Dermis lymphatic vessel endothelial cell (primary cell): ENCODE measurements at places on chromosomes 5 and 9. TPM values are rescaled to one million over a fixed set of nuclear protein-coding genes. Genes with fewer than 3 reads are reported as not detected.

Gene CCNI2
- under 0.01 and 0.11 TPM in 2 replicates for total RNA-seq

Gene IDNK
- total RNA-seq, result 6.7 and 9.5 TPM in 2 replicates

Gene NFIB
- total RNA-seq, result 195 and 199 TPM in 2 replicates

Gene HMCN2
- total RNA-seq, result not detected in 2 replicates

Gene CEP120
- total RNA-seq, result 13.1 TPM in 2 replicates

Gene ARRDC3
- 130 and 141 TPM in 2 replicates for total RNA-seq

Gene ANXA2R
- 10.5 and 15.2 TPM in 2 replicates for total RNA-seq

Gene PDE6A
- total RNA-seq, result 0.11 TPM in 1 of 2 replicates, not detected in the other

Gene SETD9
- 12.4 and 21.7 TPM in 2 replicates for total RNA-seq

Gene SCGB3A2
- total RNA-seq, result not detected in 2 replicates

Gene PCDHB11
- 0.43 and 0.77 TPM in 2 replicates for total RNA-seq

Gene SPAG8
- total RNA-seq, result not detected in 2 replicates

Gene IL9
- total RNA-seq, result not detected in 2 replicates

Gene ARSI
- 0.54 TPM in 1 of 2 replicates, not detected in the other for total RNA-seq

Gene AGXT2
- total RNA-seq, result not detected in 2 replicates

Gene FNIP1
- total RNA-seq, result 38.5 and 41.4 TPM in 2 replicates

Gene OSTF1
- total RNA-seq, result 93.8 and 132 TPM in 2 replicates

Gene ARHGEF37
- total RNA-seq, result 12.2 and 16.0 TPM in 2 replicates

Gene ANKRD34B
- under 0.01 TPM in 1 of 2 replicates, not detected in the other for total RNA-seq

Gene IRX1
- under 0.01 TPM in 1 of 2 replicates, not detected in the other for total RNA-seq

Gene ANKH
- 31.1 and 40.1 TPM in 2 replicates for total RNA-seq

Gene ARPC5L
- 13.8 and 15.1 TPM in 2 replicates for total RNA-seq

Gene ADAMTS16
- under 0.01 TPM in 1 of 2 replicates, not detected in the other for total RNA-seq

Gene C5orf58
- total RNA-seq, result not detected in 2 replicates

Gene SLC6A18
- not detected in 2 replicates for total RNA-seq

Gene EGFLAM
- under 0.01 and 0.11 TPM in 2 replicates for total RNA-seq

Gene ABCA1
- total RNA-seq, result 7.4 and 22.3 TPM in 2 replicates

Gene C9orf153
- total RNA-seq, result under 0.01 and 0.34 TPM in 2 replicates

Gene FRRS1L
- under 0.01 TPM in 2 replicates for total RNA-seq
